Esophagus squamous epithelium (tissue), 5 donors: ENCODE measurements at places on chromosomes 16 and 17.

GRCh38 chr16:72291531-72291981, 119.6 kb upstream of the PMFBP1 start:
- no peak for DNase-seq

- DNase-seq: no peak
These were observed 5.0 kb upstream of the KRT13 start for GRCh38 chr17:41510251-41511065.

GRCh38 chr17:77611791-77612502, 346.6 kb upstream of the TNRC6C start:
- no peak for DNase-seq

GRCh38 chr16:47477679-47478078, 16.5 kb downstream of the PHKB start:
- DNase-seq: no peak

DNA sequence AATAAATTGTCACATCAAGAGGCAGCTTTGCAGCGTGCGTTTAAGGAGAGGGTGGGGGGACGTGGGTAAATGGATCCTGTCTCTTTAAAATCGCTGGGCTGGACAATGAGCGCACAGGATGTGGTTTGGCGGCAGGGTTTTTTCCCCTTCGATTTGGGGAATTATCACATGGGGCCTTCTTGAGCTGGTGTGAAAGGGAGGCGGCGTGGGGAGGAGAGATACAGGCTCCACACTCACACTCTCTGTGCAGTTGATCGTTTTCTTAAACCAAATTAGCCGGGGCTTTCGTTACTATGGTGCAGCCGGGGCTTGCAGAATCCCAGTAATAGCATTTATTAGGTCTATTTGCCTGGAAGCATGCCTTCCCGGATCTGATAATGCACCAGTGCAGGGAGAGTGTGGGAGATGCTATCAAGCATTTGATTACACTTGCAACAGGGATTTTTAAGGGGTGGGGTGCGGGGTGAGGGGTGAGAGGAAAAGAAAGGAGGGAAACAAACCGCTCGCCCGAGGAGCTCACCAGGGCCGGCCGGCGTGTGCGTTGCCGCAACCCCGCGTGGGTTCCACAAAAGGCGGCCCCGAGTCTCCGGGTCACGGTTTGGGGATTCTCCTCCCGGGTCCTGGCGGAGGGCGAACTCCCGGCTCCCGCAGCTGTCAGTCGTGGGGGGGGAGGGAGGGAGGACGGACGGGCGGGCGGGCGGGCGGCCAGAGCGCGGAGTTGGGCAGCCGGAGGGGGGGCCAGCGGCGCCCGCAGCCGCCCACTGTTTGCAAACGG, 58.8 kb upstream of the GSE1 start:
- peak; percentile 39 for DNase-seq

GRCh38 chr17:20157001-20157310, 147.8 kb downstream of the SPECC1 start:
- no peak for DNase-seq

DNA sequence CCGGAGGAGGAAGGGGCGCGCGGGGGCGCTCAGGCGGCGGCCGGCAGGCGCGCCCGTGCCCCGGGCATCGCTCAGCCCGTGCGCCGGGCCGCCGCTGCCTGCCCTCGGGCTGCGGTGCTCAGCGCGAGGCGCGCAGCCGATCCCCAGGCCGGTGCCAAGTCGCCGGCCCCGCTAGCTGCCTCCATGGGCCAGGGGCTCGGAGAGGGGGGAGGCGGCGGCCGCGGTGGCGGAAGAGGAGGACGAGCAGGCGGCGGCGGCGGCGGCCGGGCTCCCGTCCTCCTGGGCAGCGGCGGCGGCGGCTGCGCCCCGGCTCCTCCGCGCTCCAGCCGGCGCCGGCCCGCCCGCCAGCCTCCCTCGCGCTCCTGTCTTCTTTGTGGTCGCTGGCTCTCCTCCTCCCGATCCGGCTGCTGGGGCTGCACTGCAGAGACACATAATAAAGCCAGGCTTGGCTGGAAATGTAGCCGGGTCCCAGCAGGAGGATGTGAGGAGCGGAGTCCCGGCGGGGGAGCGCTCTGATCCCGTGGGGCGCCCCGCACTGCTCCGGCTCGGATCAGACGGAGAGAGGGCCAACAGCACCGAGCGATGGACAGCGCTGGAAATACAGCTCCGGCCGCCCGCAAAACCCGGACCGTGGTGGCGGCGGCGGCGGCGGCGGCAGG, 889 bp upstream of the ZNF423 start:
- DNase-seq: no peak

GRCh38 chr16:1914084-1914608, 4.1 kb downstream of the HS3ST6 start:
- DNase-seq: no peak

- DNase-seq: no peak
These were observed 30.4 kb upstream of the PITPNA start for GRCh38 chr17:1592751-1593629.

- DNase-seq: no peak
These were observed 458.1 kb downstream of the SOX9 start for GRCh38 chr17:72578817-72579470.

GRCh38 chr17:1006054-1006453, 9.1 kb downstream of the TIMM22 start:
- no peak for DNase-seq

DNA sequence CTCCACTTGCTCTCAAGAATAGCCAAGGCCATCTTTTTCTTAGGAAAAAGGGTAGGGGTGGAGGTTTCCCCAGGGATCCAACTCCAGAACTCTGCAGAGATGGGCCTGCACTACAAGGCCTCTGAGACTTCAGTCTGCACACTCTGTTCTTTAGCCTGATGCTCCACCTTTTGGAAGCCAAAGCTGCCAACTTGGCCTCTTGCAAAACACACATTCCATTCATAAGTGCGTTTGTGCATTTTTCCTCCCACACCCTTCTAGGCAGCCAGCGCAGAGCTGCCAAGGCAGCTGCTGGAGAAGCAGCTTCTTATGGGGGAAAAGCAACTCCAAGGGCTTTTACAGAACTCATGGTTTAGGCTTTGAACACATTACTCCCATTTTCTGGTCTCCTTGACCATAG, 45.3 kb downstream of the REXO5 start:
- no peak for DNase-seq

DNA sequence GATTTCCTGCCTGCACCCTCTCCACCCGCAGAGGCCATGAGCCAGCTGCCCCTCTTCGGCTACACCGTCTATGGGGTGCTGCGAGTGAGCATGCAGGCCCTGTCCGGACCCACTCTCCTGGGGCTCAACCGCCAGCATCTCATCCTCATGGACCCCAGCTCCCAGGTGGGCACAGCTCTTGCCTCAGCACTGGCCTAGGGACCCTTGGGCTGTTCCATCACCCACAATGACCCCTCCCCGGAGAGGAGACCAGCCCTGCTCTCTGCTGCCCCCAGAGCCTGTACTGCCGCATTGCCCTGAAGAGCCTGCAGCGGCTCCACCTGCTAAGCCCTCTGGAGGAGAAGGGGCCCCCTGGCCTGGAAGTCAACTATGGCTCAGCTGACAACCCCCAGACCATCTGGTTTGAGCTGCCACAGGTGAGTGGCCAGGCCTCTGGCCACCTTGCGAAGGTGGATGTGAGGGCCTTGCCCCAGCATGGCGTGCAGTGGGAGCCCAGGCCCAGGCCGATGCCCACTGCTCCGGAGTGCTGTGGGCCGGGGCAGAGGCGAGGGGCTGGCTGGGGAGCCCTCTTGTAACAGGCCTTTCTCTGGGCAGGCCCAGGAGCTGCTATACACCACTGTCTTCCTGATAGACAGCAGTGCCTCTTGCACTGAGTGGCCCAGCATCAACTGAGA, 7.3 kb upstream of the SMIM5 start:
- DNase-seq: no peak

DNA sequence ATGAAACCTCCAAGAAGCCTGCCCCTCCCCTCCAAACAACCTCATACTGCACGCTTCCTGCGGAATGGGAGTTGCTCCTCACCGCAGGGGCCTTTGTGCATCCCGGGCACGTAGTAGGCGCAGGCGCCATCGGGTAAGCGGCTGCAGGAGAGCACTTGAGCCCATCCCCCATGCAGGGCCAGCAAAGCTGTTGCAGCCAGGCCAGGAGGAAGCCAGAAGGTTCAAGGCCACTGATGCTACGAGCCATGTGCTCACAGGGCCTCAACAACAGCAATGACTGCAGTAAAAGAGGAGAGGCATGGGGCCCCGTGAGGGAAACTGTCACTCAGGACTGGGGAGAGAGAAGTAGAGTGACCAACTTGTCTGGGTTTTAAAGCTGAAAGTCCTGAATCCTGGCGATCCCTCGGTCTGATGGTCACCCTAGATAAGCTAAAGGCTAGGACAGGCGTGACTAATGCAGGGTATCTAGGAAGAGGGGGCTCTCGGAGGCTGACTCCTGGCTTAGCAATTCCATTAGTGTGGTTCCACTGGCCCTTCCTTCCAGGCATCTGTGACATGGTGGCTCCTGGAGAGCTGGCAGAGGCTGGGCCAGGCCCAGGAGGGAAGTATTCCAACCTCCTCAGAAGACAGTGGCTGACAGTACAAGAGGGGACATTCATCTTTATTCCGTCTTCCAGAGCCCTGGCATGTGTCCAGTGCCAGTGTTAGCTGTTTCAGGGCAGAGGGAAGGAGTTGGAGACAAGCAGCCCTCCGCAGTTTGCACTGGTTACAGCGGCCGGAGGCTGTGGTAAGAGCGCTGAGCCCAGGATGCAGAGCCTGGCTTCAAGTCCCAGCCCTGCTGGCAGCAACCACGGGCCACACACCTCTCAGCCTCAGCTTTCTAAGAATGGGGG, 20.8 kb downstream of the GOSR2 start:
- no peak for DNase-seq

- DNase-seq: no peak
These were observed 48.8 kb downstream of the MRM3 start for GRCh38 chr17:830950-831349.

GRCh38 chr17:76405967-76406647, 21.7 kb downstream of the SPHK1 start:
- no peak for DNase-seq

- no peak for DNase-seq
These were observed 16.6 kb upstream of the ERN1 start for GRCh38 chr17:64146418-64147109.

DNA sequence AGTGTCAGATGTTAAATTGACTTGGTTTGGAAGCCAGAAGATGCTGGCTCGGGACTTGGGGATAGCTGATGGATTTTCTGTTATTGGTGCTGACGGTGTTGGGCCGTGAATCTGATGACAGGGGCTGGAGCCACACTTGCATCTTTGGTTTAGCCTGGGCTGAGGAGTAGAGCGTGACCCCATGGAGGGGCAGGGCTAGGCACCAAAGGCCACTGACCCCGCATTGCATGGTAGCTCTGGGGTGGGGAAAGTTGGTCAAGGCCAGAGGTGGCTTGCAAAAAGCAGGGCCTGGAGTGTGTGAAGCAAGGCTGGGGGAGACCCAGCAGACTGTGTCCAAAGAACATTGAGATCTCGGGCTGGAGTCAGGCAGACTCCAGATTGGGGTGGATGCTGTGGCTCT, 25.3 kb downstream of the WSCD1 start:
- no peak for DNase-seq

DNA sequence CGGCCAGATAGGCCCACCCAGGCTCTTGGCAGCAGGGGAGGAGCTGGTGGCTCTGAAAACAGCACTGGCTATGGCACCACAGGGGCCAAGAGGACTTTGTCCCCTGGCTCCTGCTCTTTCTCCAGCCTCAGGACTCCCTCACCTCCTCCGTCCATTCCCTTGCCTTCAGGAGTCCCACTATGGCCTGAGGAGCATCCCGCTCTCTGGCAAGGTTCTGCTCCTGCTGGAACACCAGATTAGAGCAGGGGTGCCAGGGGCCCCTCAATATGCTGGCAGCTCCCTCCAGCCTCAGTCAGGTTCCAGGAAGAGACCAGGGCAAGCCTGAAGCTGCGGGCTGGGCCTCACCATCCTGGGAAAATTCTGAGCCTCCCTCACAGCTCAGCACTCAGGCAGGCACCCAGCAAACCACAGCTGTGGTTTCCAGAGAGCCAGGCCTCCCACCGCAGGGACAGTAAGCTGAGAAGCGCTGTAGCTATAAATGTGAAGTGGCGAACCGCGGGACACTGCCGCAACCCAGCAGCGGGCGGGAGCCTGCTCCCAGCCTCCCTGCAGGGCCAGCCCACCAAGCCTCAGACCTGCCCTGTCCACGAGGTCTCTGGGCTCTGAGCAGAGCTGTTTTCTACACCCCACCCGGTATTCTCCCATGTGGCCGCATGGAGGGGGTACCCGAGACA, 25.7 kb downstream of the C17orf100 start:
- no peak for DNase-seq

DNA sequence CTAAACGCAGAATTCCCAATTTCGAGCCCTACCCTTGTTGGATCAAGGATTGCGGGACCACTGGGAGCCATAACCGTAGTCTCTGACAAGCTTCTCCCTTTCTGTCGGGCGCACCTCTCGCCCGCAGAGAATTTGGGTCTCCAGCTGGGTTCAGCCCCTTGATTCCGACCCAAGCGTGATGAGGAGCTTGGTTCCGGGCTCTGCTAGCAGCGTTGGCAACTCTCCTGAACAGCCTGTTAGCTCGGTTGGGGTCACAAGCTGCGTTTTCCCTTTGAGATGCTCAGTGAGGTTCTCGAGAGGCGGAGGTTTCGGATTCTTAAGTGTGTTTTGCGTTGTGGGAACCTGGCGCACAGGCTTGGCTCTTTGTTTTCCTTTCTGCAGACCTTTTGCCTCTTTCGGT, 655 bp downstream of the ATXN1L start:
- DNase-seq: no peak

GRCh38 chr16:66306366-66307150, 59.9 kb upstream of the CDH5 start:
- no peak for DNase-seq

GRCh38 chr16:60731329-60732050, 1304.7 kb downstream of the CDH8 start:
- DNase-seq: no peak

DNA sequence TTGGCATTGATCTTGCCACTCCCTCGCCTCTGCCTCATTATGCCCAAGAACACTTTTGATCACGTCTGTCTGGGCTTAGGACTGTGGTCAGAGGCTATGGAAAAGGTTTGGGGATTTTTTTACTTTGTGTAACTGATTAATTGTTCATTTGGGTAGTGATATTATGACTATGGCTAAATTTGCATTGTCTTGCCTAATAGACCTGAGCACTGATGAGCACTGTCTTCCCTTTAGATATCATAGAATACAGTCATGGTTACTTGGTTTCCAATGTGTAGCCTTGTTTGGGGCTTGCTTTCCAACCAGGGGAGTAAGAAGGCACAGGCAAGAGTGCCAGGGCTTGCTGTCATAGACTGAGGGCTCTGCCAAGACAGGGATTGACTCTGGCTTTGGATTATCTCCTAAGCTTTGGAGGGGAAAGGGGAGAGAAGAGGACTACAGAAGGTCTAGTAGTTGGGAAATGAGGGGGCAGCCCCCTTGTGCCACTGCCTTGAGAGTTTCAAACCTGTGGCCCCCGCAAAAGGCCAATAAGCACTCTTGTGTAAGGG, 13.7 kb downstream of the LIMD2 start:
- DNase-seq: no peak

GRCh38 chr16:68386628-68387027, 61.7 kb downstream of the SMPD3 start:
- no peak for DNase-seq

GRCh38 chr17:65062171-65062915, 5.8 kb upstream of the GNA13 start:
- DNase-seq: no peak

GRCh38 chr17:31481783-31482081, 90.3 kb downstream of the RAB11FIP4 start:
- DNase-seq: no peak

GRCh38 chr16:24381470-24382118, 125.5 kb downstream of the CACNG3 start:
- no peak for DNase-seq

GRCh38 chr16:58011652-58012051, 10.4 kb downstream of the USB1 start:
- DNase-seq: no peak
